NCI-H2081 treated with DMSO at 0.1 percent for 48 hours (cell line): ENCODE measurements at places on chromosomes 2 and 18.

GRCh38 chr2:52995424-52995823 lies 772.2 kb upstream of the CHAC2 start:
- no peak for DNase-seq

GRCh38 chr2:40098786-40099470 lies 319.9 kb upstream of the THUMPD2 start:
- no peak for DNase-seq

GRCh38 chr2:150552041-150552820 lies 64.8 kb upstream of the RND3 start:
- DNase-seq, result no peak

DNA sequence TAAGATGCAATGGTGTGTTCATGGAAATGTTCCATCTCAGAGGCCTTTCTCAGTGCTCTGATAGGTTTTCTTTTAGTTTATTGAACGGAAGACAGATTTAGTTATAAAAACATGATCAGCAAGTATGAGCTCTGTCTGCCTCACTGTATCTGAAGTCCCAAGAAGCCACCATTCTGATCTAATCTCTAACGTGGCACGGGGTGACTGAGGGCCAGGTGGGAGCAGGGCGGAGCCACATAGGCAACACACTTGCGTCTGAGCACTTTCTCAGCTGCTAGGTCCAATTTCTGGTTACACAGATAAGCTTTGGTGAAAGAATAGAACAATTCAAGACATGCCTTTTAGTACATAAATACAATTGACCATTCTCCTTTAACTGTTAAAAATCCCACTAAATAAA lies 60.4 kb downstream of the SNTG2 start:
- no peak for DNase-seq

GRCh38 chr18:6333981-6334380 lies 80.7 kb downstream of the L3MBTL4 start:
- DNase-seq, result no peak

- DNase-seq, result no peak
These were observed 774.1 kb upstream of the LRRTM1 start for GRCh38 chr2:81078631-81079030.

GRCh38 chr2:159075727-159076126 lies 107.3 kb downstream of the TANC1 start:
- no peak for DNase-seq

GRCh38 chr2:74515981-74516633 lies 1.9 kb downstream of the TLX2 start:
- no peak for DNase-seq
